Stimulated activated CD8-positive, alpha-beta memory T cell treated with anti-CD3 and anti-CD28 coated beads, Interleukin-4, amount 100 ng/mL, for 24 hours (primary cell): ENCODE measurements at places on chromosomes 11 and 22.

DNA sequence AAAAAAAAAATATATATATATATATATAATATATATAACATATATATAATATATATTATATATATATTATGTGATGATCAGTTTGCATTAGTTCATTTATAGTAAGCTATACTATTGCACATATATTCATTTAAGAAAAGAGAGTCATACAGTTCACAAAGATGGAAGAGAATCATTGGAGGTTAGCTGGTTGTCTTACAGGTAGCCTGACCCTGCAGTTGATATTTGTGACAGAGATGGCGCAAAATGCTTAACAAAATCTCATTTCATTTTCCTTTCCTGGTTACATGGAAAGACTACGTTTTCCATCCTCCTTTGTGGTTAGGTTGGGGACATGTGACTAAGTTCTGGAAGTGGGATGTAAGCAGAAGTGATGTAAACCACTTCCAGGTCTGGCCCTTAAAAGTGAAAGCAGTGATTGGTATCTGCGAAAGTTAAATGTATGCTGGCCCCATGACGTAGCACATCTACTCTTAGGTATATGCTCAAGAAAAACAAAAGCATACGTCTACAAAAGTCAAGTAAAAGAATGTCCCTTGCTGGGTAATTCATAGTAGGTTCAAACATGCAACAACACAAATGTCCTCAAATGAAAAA is 7.2 kb upstream of the TMEM135 start:
- no peak for DNase-seq

DNA sequence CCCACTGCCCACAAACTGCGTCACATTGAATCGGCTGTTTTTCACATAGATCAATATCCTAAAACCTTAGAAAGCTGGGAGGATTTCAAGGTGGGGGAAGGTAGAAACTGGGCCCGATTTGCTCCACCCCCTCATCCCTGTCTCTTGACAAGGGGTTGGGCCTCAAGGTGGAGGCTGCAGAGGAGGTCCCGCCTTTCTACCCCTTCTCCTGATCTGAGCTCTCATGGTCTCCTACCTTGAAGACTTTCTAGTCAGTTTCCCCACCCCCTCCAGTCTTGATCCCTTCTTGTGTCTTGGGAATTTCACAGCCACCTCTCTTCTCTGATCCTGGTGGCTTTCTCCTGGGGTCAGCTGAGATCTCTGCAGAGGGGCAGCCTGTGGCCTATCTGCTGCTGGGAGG is 4.5 kb upstream of the STARD10 start:
- DNase-seq: no peak

DNA sequence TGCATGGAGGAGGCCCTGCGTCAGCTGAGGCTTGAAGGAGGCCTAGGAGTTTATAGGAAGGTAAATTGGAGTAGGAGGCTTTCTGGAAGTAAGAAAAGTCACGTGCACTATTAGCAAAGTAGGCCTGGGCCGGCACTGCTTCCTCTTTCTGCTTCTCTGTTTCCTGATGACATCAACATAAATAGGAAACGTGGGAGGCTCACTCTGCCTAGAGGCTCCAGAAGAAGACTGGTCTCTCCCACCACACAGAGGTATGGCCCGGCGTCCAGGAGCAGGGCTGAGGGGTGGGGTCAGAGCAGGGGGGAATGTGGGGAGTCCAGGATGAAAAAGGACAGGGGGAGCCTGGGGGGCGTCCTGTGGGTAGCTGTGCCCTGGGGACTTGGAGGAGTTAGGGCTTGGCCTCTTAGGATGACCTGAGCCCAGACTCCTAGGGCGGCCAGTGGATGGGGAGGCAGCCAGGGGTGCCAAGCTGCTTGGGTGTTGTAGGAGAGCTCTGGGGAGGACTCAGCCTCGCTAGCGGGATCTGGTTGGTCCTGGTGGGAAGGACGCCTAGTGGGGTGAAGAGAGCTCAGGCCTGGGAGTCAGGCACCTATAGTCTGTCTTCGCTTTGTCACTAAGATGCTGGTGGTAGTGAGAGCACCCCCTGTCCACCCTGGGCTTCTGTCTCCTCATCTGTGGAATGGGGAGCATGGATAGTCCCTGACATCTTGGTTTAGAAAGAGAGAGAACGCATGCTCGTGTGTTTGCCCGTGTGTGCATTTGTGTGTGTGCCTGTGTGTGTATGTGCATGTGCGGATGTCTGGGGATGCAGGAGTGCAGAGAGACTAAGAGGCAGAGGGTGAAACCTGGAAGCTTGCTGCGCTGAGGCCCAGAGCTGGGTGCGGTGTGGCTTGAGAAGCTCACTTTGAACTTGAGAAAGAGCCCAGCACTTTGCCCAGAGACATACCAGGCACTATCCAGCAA is at the start of gene CSF2RB:
Gene CSF2RB (plus strand): TSS at position 202 of the 963 bp plus-strand sequence. CDS start 8,580 bp downstream, outside the sequence.
- no peak for DNase-seq

DNA sequence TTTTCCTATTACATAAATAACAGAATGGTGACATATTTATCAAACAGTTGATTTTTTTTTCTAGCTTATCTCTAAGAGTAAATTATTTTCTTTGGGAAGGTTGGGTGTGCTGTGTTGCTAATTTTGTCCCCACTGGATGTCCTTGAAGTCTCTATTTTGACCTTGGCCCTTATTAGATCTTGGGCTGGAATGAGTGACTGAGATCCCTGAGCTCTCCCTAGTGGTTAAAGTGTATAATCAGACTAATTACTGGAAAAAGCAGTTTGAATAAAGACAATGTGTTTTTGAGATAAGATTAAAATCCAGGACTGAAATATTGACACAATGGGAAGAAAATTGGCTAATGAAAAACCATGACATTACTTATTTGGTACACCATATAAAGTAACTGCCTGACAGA is 56.1 kb downstream of the AASDHPPT start:
- no peak for DNase-seq

DNA sequence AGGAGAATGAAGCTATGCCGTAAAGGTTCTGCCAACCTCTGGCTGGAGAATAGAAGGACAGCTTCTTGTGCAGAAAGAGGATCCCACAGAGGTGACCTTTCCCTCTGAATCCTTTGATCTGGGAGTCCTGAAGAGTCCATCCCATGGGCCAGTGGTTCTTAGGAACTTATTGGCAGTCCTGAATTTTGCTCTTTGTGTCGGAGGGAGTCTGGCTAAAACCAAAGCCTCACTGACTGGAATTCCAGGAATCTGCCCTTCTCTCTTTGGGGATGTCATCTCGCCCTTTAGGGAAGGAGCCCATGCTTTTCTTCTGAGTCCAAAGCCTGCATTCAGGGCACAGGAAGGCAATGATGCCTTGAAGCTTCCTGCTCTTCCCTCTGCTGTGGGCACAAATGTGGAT is 45.5 kb downstream of the PKNOX2 start:
- no peak for DNase-seq

GRCh38 chr11:19719960-19720359 is 7.3 kb downstream of the NAV2 start:
- DNase-seq: no peak

DNA sequence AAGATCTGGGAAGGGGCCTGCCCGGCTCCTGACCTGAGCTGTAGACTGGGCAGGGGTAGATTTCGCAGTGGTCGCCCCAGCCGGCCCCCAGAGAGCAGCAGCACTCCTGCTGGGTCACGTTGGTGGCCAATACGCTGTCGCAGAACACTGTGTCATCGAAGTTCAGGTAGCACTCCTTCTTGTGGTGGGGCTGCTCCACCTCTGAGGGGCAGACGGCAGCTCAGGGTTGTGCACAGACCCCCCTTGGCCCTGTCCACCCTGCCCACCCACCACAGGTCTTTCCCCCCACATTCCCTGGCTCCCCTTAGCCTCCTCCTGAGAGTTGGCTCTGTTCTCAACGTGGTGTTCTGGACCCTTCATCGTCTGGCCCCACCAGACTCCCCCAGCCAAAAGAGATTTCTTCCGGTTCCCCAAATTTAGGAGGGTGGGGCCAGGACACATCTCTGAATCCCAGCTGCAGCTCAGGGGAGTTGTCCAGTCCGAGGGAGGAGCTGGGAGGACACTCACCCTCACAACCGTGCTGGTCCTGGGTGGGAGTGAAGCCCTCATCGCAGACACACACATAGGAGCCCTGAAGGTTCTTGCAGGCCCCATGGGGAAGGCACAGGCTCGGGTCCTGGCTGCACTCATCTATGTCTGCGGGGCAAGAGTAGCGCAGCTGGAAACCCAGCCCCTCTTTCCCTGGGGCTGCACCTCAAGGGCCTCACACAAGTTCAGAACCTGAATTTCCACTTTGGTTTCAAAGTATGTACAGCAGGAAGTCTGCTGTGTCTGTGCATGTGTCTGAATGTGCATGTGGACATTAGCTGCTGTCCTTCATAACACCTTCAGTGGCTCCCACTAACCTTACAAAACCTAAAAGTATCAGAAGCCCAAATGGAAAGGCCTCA is 16.5 kb downstream of the SCYL1 start:
- no peak for DNase-seq

DNA sequence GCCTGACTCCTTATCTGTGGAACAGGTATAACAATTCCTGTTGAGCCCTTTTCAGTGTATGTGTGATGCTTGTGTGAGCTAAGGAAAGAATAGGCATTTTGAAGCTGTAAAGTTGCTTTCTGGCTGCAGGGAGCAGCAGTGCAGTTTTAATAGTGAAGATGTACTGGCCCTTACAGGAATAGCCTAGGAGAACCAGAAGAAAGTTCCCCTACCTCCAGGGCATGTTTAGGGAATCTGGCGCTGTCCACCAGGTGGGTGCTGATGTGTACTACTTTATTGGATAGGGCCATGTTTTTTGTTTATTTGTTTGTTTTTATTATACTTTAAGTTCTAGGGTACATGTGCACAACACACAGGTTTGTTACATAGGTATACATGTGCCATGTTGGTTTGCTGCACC is 11.5 kb downstream of the BMAL1 start:
- no peak for DNase-seq

- no peak for DNase-seq
Measured at GRCh38 chr11:17267576-17267975, 9.0 kb upstream of the NUCB2 start.

- no peak for DNase-seq
Measured at GRCh38 chr22:46107089-46107664, 43.1 kb upstream of the PPARA start.

DNA sequence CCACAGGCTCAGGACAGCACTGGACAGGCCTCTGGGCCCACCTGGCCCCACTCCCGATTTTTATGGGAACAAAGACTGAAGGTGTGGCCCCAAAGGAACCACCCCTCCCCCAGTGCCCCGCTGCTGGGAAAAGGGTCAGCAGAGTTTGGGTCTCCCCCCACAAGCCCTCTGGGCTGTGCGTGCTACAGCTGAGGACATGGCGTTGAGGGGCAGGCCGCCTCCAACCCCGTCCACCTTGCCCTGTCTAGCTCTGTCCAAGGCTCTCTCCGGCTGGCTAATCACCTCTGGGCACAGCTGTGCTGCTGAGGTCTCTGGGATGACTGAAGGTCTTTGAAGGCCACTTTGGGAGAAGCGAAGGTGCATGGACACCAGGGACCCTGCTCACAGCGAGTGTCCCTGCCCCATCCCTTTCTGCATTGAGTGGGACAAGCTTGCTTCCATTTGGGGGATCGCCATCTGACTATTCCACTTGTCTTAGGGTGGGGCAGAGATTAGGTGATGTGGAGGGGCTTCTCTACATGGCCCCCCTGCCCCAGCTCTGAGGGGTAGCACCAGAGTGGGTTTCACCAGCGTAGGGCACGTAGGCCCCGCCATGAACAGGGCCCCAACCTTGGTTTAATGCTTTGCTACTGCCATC is 6.5 kb downstream of the ASCL2 start:
- no peak for DNase-seq

GRCh38 chr11:843818-844692 is 1.4 kb downstream of the TSPAN4 start:
- no peak for DNase-seq
